ENCODE measurements at places on chromosomes 5 and 9.

DNA sequence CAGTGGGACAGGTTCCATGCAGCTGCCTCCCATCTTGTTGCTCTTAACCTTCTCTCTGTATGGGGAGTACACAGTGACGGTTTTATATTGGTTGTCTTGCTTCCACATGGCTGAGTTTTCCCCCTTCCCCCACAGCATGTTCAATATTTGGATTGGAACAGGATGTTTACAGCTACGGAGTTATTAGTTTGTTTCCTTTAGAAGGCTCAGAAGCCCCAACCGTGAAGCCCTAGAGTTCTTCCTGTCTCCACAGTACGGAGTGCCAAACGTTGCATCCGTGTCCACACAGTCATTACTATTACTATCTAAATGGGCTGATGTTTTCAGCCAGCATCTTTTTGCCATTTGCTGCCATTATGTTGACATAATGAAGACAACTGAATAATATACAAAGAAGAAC lies 277.5 kb downstream of the MARCHF11 start:
- no peak for DNase-seq

DNA sequence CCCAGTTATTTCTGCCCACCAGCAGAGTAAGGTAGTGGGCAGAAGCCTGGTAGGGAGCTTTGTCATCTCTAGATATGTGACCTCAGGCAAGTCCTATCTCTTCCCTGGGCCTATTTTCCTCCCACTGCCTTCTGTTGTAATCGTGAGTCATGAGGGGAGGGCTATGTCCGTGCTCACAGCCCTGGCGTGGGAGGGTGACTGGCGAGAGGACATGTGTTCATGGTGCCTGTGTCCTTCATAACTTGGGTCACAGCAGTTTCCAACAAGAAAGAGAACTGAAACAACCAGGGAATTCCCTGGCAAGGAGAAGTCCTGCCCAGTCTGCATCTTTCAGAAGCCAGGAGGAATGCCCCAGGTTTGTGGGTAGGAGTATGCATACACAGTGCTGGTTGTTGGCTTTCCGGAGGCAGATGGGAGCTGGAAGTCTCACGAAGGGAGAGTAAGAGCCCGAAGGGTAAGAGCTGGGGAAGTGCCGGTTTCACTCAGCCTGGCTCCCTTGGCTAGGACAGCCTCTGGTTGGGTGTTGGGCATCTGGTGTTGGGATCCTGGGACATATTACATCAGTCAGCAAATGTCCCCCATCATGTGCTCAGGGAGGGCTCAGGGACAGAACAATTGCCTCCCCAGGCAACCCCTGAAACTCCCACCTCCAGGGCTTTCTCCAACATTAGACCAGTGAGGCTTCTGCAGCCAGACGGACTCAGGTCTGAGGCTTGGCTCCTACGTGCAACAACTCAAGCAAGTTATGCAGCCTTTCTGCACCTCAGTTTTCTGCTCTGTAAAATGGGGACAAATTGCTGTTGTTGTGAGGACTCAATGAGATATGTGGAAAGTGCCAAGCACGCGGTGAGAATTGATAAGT lies 4.3 kb upstream of the TIFAB start:
- no peak for DNase-seq

GRCh38 chr5:1737790-1738405 lies 61.7 kb downstream of the MRPL36 start:
- peak; percentile 6 for DNase-seq

- DNase-seq: no peak
Observed at GRCh38 chr9:70553707-70554673, 139.5 kb upstream of the KLF9 start.

GRCh38 chr5:170552621-170553115 lies 48.8 kb downstream of the KCNIP1 start:
- DNase-seq: no peak

- DNase-seq: no peak
Observed at GRCh38 chr9:136148766-136149165, 30.1 kb upstream of the TMEM250 start.

Measured in stimulated activated CD8-positive, alpha-beta memory T cell treated with anti-CD3 and anti-CD28 coated beads, Interleukin-4, amount 100 ng/mL, for 4 hours (primary cell).